T-helper 22 cell (primary cell): ENCODE measurements at places on chromosomes 7 and 10.

- DNase-seq: no peak
Observed at GRCh38 chr7:120825576-120825975, 32.4 kb downstream of the TSPAN12 start.

DNA sequence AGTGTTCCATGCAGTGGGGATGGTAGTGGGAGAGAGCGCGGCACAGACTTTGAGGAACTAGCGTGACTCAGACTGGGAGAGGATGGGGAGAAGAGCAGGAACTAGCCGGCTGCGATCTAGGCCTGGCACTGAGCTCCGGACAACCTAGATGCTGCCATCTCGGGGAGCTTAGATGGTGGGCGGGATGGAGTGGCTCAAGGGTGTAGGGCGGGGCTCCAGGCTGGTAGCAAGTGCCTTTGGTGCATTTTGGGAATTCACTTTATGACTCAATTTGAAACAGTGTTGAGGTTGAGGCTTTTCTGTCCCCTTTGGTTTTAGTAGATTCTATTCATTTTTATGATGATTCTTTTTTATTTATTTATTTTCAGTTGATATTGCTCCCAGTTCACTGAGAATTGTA lies 185.3 kb upstream of the GPR26 start:
- DNase-seq: no peak

GRCh38 chr10:112904000-112904399 lies 46.0 kb upstream of the TCF7L2 start:
- DNase-seq: no peak

DNA sequence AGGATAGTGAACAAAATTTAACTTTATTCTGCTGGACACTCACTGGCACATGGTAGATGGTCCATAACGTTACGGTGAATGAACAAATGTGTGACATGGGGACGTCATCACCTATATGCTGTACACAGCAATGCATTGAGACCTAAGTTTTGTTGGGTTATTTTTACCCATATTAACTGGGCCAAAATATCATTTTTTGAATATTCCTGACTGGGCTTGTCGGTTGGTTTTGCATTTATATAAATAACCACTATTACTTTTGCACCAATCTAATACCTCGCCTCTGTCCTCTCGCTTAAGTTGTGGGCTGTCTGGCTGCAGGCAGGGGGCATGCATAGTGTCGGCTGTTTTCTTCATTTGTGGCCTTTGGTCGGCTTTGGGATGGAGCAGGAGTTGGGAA lies 161.7 kb downstream of the USP6NL start:
- DNase-seq: no peak

GRCh38 chr10:103889121-103889720 lies 28.8 kb downstream of the STN1 start:
- DNase-seq: no peak

DNA sequence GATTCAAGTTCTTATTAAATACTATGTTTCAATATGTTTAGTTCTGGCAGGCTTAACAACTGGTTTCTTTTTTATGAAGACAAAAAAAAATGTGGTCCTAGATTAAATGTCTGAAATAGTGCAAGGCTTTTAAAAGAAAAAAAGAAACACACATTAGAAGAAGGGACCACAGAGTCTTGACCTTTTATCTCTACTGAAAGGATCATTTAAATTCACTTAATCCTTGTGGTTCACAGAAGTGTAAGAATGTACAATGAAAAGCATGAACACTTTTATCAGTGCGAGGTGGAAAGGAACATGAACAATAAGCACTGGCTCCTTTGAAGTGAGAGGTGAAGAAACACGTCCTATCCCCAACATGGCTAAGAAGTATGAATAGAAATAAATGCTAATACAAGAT lies 765.1 kb downstream of the MAGI2 start:
- no peak for DNase-seq

DNA sequence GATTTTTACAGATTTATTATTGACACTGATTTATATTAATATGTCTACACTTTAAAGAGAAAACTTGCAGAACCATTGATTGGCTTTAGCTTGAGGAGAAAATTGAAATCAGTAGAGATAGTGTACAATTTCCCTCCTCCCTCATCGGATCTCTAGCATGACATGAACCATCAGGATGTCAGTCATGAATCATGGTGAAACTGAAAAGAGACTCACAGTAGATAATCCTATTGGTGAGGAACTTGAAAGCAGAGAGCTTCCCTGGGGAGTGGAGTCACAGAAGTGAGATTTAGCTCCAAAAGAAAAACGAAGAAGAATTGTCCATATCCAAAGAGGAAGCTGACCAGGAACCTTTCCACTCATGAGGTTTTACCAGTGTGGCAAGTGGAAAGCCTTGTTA lies 346.8 kb downstream of the ABCA13 start:
- DNase-seq: no peak

DNA sequence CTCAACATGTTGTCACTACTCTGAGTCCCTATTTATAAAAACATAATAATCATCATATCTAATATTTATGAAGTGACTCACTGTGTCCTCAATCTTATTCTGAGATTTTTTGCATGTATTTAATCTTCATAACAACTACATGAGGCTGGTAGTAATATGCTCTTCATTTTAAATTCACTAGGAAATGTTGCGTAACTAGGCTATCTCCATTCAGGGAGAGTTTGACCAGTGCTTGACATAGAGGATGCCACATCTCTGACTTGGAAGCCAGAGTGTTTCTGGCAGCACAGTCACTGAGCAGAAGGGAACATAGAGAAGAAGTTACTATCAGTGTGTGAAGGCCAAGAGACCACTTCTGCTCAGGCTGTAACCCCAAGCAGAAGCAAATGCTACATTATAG lies 88.9 kb downstream of the FAM13C start:
- no peak for DNase-seq
